ENCODE measurements at places on chromosomes 1 and 21. TPM values are rescaled to one million over a fixed set of nuclear protein-coding genes. Genes with fewer than 3 reads are reported as not detected.

ZNF593OS gene
- not detected for total RNA-seq

PLCH2 gene
- 106 TPM for total RNA-seq

GRCh38 chr1:241957692-241958494 lies at the start of gene BECN2:
TSS of gene BECN2 (plus strand) at chr1:241957767. CDS start at chr1:241957767, 0 bp downstream.
- no peaks in the 10 kb centered on the region for H3K27me3 ChIP-seq
- no peaks in the 10 kb centered on the region for H3K36me3 ChIP-seq
- H3K27ac ChIP-seq: no peak within 1 kb of the TSS
- DNase-seq: no peak
- no peaks in the 10 kb centered on the region for H3K4me1 ChIP-seq

GADD45A gene
- 30.3 TPM for total RNA-seq

GRCh38 chr21:38243732-38244406 lies 12.9 kb upstream of the KCNJ15 start:
- no peak overlapping the region for H3K4me3 ChIP-seq
- H3K4me1 ChIP-seq: peaks cover 17% of the 10 kb centered on the region
- DNase-seq: no peak
- H3K27me3 ChIP-seq: no peaks in the 10 kb centered on the region
- H3K27ac ChIP-seq: no peak overlapping the region
- no peaks in the 10 kb centered on the region for H3K36me3 ChIP-seq

DNA sequence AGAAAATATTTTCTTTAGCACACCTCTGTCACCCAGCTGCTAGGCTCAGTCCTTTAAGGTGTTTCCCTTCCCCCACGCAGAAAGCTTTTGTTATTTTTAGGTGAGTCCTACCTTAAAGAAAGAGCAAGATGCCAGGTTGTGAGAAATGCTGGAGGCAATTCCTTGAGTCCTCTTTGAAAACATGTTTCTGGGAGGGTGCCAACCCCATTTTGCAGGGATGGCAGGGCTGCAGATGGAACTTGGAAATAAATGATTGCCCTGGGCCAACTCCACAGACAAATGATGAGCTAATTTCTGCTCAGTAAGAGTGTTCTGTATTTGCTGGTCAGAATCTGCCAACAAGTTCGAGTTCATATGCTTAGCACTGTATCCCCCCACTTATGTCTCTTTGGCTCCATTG lies 119.2 kb upstream of the RAB3GAP2 start:
- H3K36me3 ChIP-seq: no peaks in the 10 kb centered on the region
- H3K27ac ChIP-seq: no peak overlapping the region
- DNase-seq: no peak
- no peaks in the 10 kb centered on the region for H3K4me1 ChIP-seq
- H3K27me3 ChIP-seq: no peaks in the 10 kb centered on the region

- H3K27ac ChIP-seq: no peak overlapping the region
- no peak for DNase-seq
- no peak overlapping the region for H3K4me3 ChIP-seq
- no peaks in the 10 kb centered on the region for H3K36me3 ChIP-seq
- H3K27me3 ChIP-seq: no peaks in the 10 kb centered on the region
- no peaks in the 10 kb centered on the region for H3K4me1 ChIP-seq
Measured at GRCh38 chr1:93013145-93014065, 52.1 kb upstream of the DIPK1A start.

DNA sequence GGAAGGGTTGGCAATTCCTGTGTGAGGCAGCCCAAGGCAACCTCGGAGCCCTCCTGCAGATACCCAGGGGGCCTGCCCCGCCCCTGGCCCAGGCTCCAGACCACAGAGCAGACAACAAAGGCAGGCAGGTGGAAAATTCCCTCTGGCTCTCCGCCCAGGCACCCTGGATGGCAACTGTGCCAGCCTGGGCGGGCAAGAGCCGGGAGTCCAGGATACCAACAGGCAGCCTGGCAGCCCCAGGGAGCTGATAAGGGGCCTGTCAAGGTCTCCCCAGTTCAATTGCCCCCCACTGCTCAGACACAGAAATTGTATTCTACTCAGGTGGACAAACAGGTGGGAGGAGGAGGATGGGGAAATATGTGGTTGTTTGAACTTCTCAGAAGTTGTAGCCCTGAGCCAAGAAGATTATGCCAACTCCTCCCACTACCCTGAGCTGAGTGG lies 15.4 kb upstream of the GPR37L1 start:
- H3K36me3 ChIP-seq: no peaks in the 10 kb centered on the region
- H3K27me3 ChIP-seq: no peaks in the 10 kb centered on the region
- no peak overlapping the region for H3K4me3 ChIP-seq
- no peak for DNase-seq

WLS gene
- 1.4 TPM for total RNA-seq

ZNF691 gene
- 2.8 TPM for total RNA-seq

RGS1 gene
- 306 TPM for total RNA-seq

SERPINC1 gene
- 0.38 TPM for total RNA-seq

CYP4A11 gene
- total RNA-seq: not detected

LAMB3 gene
- total RNA-seq: 1.2 TPM

DNALI1 gene
- 0.09 TPM for total RNA-seq

DNA sequence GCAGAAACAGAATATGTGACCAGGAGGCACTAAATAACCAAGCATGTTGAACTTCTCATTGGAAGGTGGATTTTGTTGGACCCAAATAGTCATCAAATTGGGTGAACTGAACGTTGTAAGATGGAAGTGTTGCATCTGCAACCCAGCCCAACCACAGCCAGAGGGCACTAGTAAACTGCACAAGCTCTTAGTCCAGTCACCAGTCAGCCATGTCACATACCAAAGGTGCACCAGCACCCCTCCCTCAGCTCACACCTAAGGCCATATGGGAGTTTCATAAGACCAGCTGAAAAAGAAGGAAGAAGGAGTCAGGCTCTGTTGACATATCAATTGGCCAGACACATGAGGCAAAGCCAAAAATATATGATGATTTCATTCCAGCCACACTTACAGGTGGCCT lies 481.7 kb upstream of the NR5A2 start:
- H3K4me1 ChIP-seq: no peaks in the 10 kb centered on the region
- no peak overlapping the region for H3K27ac ChIP-seq
- H3K4me3 ChIP-seq: no peak overlapping the region

DNA sequence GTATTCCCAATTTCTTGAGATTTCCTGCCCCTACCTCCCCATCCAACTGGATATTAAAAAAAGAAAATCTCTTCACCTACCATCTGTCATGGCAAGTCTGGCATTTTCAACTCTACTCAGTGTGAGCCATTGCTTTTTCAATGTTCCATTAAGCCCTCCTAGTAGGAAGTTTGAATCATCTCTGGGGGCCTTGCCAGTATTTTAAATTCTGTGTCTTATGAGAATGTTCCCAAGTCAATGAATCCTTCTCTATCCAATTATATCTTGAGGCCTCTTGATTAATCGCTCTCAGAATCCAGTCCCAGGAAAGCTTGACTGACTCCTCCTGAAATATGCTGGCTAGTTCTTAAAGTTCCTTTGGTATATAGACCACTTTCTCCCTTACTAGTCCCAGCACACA lies 91.5 kb downstream of the NGF start:
- no peaks in the 10 kb centered on the region for H3K27me3 ChIP-seq
- no peak for DNase-seq
- H3K4me1 ChIP-seq: no peaks in the 10 kb centered on the region
- no peaks in the 10 kb centered on the region for H3K36me3 ChIP-seq
- no peak overlapping the region for H3K4me3 ChIP-seq
- no peak overlapping the region for H3K27ac ChIP-seq

AMY1A gene
- not detected for total RNA-seq

DNA sequence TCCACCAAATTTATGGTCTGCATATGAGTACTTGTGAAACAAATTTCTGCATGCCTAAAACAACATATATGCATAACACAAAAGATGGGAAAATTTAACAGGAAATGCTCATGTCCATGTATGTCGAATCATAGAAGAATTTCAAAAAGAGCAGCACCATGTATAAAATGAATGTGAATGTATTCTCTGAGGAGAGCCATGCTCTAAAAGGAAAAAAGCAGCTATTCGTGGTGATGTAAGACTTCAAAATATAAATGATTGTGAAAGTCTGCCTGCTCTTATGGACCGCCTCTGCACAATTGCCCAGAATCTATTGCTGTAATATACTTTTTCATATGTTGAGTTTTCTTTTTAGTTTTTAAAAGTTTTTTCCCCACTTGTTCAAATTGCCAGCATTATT lies 66.8 kb downstream of the EPB41 start:
- H3K4me3 ChIP-seq: no peak overlapping the region
- H3K36me3 ChIP-seq: no peaks in the 10 kb centered on the region
- peaks cover 9% of the 10 kb centered on the region for H3K4me1 ChIP-seq
- DNase-seq: no peak
- H3K27me3 ChIP-seq: no peaks in the 10 kb centered on the region
- H3K27ac ChIP-seq: no peak overlapping the region

GRCh38 chr21:41840880-41841279 lies 38.3 kb downstream of the PRDM15 start:
- no peak overlapping the region for H3K27ac ChIP-seq
- H3K4me3 ChIP-seq: no peak overlapping the region
- H3K4me1 ChIP-seq: no peaks in the 10 kb centered on the region
- peaks cover 24% of the 10 kb centered on the region for H3K36me3 ChIP-seq

TENT5C gene
- 109 TPM for total RNA-seq

GRCh38 chr21:21606041-21606440 lies 607.8 kb downstream of the NCAM2 start:
- no peaks in the 10 kb centered on the region for H3K27me3 ChIP-seq
- DNase-seq: no peak
- no peak overlapping the region for H3K27ac ChIP-seq
- H3K4me3 ChIP-seq: no peak overlapping the region

- H3K4me1 ChIP-seq: no peaks in the 10 kb centered on the region
- no peaks in the 10 kb centered on the region for H3K27me3 ChIP-seq
- DNase-seq: no peak
- H3K4me3 ChIP-seq: no peak overlapping the region
Measured at GRCh38 chr1:214455971-214456867, 95.2 kb downstream of the PTPN14 start.

GRCh38 chr1:161073474-161074121 lies 3.9 kb upstream of the ARHGAP30 start:
- no peak for DNase-seq
- no peak overlapping the region for H3K4me3 ChIP-seq
- H3K27ac ChIP-seq: no peak overlapping the region
- H3K36me3 ChIP-seq: no peaks in the 10 kb centered on the region

GRCh38 chr1:170369000-170369399 lies 163.0 kb upstream of the GORAB start:
- no peak overlapping the region for H3K27ac ChIP-seq
- H3K4me3 ChIP-seq: no peak overlapping the region
- DNase-seq: no peak
- no peaks in the 10 kb centered on the region for H3K36me3 ChIP-seq
- H3K4me1 ChIP-seq: no peaks in the 10 kb centered on the region

DNA sequence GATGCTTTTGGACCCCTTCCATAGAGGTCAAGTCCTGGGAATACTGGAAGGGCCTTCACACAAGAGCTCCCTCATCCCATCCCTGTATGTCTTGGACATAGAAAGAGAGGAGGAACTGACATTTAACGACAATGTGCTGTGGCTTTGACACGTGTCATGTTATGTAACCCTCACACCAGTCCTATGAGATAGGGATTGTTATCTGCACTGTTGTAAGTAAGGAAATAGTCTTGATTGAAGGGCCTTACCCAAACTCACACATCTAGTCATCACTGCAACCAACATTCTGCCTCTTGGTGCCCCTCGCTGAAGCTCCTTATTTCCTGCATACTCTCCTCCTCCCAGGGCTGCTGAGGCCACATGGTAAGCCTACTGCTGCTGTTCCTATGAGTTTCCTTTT lies 63.7 kb upstream of the ANGPTL1 start:
- no peak overlapping the region for H3K27ac ChIP-seq
- DNase-seq: no peak
- no peak overlapping the region for H3K4me3 ChIP-seq

DNA sequence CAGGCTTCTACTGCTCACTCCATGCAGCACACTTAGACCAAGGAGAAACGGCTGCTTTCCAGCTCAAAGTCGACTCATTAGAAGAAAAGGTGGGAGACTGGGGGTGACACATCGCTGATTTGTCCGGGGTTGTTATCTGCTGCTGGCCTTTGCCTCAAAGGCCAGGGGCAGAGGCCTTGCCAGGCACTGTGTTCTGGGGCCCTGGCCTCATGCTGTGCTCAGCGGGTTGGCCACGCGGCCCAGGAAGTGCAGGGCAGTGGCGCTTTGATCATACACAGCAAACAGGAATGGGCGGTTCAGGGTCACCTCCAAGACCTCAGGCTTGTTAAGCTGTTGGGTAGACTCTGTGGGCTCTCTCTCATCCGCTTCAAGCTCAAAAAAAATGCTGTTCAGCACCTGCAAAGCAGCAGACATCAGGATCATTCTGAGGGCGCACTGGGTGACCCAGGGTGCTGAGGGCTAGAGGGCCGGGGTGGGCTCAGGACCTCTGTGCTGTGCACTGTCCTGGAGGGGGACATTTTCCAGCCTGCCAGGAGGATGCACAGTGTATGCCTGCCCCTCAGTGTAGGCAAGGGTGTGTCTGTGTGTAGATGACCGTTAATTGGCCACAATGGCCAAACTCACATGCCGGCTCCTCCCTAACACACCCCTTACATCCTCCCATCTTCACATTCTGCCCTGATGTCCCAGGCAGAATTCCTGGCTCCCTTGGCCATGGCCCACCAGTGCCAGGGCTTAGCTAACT lies 10.8 kb downstream of the AGT start:
- no peak overlapping the region for H3K4me3 ChIP-seq
- H3K4me1 ChIP-seq: peaks cover 25% of the 10 kb centered on the region
- H3K27me3 ChIP-seq: no peaks in the 10 kb centered on the region
- no peak overlapping the region for H3K27ac ChIP-seq

- no peaks in the 10 kb centered on the region for H3K4me1 ChIP-seq
- no peak for DNase-seq
- H3K36me3 ChIP-seq: no peaks in the 10 kb centered on the region
- H3K4me3 ChIP-seq: no peak overlapping the region
- no peak overlapping the region for H3K27ac ChIP-seq
Measured at GRCh38 chr1:240424740-240425464, 187.1 kb downstream of the GREM2 start.

LAD1 gene
- not detected for total RNA-seq

GRCh38 chr1:177307771-177308170 lies 137.0 kb downstream of the BRINP2 start:
- no peaks in the 10 kb centered on the region for H3K27me3 ChIP-seq
- no peaks in the 10 kb centered on the region for H3K36me3 ChIP-seq
- H3K4me1 ChIP-seq: no peaks in the 10 kb centered on the region
- H3K4me3 ChIP-seq: no peak overlapping the region
- DNase-seq: no peak

- no peak overlapping the region for H3K4me3 ChIP-seq
- H3K27ac ChIP-seq: no peak overlapping the region
- peaks cover 9% of the 10 kb centered on the region for H3K27me3 ChIP-seq
- no peaks in the 10 kb centered on the region for H3K36me3 ChIP-seq
- H3K4me1 ChIP-seq: no peaks in the 10 kb centered on the region
Measured at GRCh38 chr21:41725421-41726031, 41.3 kb downstream of the RIPK4 start.

DNA sequence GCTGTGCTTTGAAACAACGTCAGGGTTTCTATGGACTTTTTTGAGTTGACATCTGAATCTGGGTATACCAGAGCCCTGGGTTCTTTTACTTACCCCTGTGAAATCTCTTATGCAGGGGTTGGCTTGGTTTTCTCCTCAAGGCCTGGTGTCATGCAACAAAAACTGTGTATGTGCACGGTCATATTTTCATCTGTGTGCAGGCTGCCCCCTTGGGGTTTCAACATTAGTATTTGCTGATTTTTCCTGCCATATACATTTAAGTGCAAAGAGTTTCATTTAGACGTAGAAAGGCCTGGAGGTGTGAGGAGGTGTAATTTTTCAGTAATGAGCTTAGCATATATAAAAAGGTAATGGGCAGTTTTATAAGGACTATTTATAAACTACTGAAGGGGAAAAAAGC lies 22.0 kb upstream of the ZBTB18 start:
- H3K4me1 ChIP-seq: no peaks in the 10 kb centered on the region
- no peak overlapping the region for H3K4me3 ChIP-seq
- H3K27ac ChIP-seq: no peak overlapping the region

GPA33 gene
- total RNA-seq: 2.9 TPM
